ENCODE measurements at places on chromosomes 7 and 10.

GRCh38 chr7:41637049-41637448 lies 65.8 kb downstream of the INHBA start:
- no peak for DNase-seq

DNA sequence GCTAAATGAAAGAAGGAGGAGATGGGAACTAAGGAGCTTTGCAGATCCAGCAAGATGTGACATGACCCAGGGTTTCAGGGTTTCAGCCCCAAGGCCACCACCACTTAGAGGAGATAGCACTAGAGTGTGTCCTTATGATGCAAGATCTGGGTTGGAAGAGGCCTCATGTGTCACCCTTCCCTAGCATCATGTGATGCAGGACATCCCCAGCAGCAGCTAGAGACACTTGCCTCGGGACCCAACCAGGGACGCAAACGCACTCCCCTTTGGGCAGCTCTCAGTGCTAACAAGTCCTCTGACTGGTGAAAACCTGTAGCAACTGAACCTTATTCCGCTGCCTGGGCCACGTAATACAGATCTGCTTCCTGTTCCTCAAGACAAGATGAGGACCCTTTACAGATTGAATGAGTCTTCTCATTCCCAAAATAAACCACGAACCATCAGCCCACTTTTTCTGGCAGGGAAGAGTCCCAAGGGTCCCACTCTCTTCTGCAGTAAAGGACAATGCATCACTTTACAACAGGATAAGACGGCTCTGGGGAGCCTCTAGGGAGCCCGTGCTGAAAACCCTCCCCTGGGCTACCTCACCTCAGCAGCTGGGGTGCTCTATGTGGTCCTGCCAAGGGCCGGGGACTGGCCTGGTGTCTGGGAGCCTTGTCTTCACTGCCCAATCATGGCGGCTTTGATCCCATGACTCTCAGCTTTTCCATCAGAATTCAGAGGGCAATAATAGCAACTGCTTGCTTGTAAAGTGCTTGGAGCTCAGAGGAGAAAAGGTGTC lies 44.8 kb upstream of the GDF10 start:
- DNase-seq = no peak

DNA sequence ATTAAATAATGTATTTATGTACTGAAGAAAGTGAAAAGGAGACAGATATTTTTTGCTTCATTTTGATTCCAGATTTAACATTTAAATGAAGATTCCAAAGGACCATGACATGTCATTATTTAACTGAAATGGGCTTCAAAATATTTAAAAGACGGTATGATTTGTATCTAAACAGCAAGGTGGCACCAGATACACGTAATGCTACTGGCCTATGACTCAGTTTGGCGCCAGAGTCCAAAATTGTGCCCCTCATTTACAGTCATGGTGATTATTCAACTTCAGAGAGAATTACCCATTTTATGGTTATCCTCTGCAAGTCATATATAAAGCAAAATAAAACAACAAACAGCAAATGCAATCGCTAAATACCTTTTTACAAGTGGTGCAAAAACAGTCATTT lies 94.5 kb downstream of the ETV1 start:
- DNase-seq = no peak

- no peak for DNase-seq
Measured at GRCh38 chr7:18518555-18518954, 23.0 kb downstream of the HDAC9 start.

DNA sequence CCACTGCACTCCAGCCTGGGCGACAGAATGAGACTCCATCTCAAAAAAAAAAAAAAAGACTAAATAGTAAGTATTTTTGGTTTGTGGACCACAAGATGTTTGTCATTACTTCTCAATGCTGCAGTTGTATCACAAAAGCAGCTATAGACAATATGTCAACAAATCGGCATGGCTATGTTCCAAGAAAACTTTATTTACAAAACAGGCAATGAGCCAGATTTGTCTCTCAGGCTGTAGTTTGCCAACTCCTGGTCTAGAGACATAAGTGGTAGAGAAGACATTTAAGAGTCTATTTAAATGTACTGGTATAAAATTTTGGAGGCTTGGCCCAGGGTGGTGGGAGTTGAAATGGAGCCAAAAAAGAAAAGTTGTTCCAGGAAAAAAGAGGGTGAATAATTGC lies 185.8 kb downstream of the SORCS1 start:
- DNase-seq = no peak

DNA sequence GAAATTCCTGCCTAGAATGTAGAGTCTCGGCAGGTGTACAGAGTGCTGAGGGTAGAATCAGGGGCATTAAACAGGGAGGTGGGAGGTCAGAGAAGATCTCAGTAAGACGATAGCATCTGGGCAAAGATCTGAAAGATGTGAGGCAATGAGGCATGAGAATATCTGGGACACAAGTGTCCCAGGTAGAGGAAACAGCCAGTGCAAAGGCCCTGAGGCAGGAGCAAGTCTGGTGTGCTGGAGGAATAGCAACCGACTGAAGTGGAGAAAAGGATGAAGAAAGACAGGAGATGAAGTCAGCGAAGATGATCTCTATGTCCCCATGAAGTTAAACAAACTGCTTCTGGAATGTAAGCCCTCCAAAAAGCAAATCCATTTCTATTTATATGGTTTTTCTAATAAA lies 84.4 kb downstream of the USP6NL start:
- no peak for DNase-seq

DNA sequence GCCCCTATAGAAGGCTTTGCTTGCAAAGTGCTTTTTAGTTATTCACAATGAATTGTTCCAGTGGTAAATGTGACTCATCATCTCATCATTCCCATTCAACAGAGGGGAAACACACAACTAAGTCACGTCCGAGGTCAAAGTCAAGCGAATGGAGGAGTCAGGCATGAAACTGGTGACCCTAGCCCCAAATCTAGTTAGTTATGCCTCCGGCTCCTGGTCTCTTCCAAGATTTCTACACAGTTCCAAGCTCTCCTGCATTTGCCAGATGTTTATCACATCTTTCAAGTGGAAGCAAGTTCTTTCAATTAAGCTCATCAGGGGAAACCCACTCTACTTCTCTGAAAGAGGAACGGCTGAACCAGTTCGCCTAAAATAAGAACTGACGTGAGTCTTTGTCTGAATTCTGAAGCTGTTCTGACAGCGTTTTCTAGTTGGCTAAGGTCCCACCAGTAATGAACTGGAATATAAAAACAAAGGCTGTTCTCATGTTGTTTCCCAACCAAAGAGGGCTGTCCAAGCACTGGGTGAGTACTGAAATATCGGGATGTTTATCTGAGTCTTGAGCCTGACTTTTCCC lies 140.9 kb upstream of the NRBF2 start:
- no peak for DNase-seq

- DNase-seq = no peak
Measured at GRCh38 chr10:32372000-32372875, 25.3 kb upstream of the EPC1 start.

- no peak for DNase-seq
Measured at GRCh38 chr7:1936531-1937251, 266.6 kb downstream of the ELFN1 start.

- no peak for DNase-seq
Measured at GRCh38 chr10:1399431-1400100, 337.8 kb downstream of the ADARB2 start.

DNA sequence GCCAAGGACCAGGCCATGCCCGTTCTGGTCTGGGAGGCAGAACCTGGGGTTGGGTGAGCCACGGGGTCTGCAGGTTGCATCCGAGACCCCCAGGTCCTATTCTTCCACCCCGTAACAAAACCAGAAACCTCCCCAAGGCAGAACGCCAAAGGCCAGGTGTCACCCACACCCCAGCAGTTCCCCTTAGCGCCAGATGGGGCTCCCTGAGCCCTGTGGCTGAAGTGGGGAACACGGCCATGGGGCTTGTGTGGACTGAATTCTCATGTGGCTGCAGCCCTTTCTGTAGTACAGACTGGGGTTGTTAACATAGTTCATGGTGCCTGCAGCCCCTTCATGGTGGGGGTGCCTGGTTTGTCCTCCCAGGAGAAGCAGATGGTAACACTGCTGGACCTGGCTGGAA lies 10.2 kb downstream of the BRI3 start:
- DNase-seq = no peak

DNA sequence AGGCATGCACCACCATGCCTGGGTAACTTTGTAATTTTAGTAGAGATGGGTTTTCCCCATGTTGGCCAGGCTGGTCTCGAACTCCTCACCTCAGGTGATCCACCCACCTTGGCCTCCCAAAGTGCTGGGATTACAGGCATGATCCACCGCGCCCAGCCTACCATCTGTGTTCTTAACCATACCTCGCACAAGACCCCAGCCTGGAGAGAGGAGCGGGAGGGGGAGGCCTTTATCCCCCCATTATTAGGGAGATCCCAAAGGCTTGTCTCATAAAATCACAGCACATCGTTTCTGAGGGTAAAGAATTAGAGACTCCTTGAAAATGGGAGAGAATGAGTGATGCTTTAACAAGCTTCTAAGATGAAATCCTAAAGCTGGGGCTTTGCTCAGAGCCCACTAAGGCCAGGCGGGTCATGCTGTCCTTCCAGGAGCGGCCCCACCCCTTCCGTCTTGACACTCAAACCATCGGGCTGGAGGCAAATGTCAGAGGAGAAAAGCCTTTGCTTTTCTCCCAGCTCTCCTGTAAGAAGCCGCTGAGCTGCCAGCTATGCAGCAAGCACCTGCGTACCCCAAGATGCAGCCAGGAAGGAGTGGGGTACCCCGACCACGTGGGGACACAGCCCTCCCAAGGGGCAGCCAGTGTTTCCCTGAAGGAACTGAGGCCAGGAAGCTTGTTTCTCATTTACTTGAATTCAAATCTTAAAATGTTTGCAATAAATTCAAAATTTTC lies 339.7 kb downstream of the PTPRN2 start:
- no peak for DNase-seq

DNA sequence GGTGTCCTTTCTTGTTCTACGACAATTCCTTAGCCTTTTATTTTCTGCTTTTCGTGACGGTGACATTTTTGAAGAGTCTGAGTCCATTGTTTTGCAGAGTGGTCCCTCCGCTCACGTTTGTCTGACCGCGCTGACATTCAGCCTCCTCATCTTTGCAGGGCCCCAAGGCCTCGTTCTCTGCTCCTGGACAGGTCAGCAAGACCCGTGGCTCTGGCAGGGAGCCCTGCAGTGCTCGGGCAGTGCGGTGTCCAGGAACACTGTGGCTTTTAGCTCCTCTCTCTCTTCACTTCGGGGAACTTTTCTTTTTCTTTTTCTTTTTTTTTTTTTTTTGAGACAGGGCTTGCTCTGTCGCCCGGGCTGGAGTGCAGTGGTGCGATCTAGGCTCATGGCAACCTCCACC lies 142.5 kb downstream of the DNAJB6 start:
- no peak for DNase-seq

GRCh38 chr7:32618987-32619386 lies 123.7 kb downstream of the AVL9 start:
- DNase-seq = no peak

GRCh38 chr7:115933471-115933870 lies 97.1 kb downstream of the TFEC start:
- no peak for DNase-seq

DNA sequence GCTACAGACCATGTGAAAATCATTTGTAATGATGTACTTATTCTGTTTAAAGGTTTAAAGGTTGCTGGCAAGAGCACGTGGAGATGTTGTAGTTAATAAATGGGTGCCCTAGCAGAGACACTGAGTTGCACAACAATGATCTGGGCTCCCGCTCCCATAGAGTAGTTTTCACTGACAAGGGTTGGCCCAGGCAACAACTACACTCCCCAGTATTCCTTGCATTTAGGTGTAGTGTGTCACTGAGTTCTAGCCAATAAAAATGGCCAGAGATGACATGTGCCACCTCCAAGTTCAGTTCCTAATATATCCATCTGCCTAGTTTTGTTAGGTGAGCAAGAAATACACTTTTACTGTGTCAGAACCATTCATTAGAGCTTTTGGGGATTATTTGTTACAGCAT lies 392.1 kb upstream of the MTPN start:
- no peak for DNase-seq

DNA sequence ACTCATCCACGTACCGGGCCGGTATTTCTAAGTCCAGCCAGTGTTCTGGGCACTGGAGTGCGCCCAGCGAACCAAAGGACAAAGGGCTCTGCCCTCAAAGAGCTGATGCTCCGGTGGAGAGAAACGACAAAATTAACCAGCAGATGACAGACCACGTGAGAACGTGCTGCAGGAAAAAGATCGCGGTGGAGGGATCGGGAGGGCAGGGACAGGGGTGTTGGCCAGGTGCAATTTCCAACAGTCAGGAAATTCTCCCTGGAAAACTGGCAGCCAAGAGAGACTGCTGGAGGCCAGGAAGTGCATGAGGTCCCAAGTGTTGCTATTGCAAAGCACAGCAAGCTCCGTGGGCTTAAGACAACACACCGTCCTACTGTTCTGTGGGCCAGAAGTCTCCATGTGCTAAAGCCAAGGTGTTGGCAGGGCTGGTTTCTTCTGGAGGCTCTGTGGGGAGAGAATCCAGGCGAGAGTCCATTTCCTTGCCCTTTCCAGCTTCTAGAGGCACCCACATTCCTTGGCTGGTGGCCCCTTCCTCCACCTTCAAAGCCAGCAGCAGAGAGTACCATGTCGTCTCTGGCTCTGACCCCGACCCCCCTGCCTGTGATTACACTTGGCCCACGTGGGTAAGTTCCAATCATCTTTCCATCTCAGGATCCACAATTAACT lies 21.3 kb upstream of the AMZ1 start:
- no peak for DNase-seq

GRCh38 chr10:102773320-102773719 lies 29.6 kb downstream of the WBP1L start:
- no peak for DNase-seq

GRCh38 chr7:104230606-104231005 lies 22.8 kb upstream of the ORC5 start:
- no peak for DNase-seq

DNA sequence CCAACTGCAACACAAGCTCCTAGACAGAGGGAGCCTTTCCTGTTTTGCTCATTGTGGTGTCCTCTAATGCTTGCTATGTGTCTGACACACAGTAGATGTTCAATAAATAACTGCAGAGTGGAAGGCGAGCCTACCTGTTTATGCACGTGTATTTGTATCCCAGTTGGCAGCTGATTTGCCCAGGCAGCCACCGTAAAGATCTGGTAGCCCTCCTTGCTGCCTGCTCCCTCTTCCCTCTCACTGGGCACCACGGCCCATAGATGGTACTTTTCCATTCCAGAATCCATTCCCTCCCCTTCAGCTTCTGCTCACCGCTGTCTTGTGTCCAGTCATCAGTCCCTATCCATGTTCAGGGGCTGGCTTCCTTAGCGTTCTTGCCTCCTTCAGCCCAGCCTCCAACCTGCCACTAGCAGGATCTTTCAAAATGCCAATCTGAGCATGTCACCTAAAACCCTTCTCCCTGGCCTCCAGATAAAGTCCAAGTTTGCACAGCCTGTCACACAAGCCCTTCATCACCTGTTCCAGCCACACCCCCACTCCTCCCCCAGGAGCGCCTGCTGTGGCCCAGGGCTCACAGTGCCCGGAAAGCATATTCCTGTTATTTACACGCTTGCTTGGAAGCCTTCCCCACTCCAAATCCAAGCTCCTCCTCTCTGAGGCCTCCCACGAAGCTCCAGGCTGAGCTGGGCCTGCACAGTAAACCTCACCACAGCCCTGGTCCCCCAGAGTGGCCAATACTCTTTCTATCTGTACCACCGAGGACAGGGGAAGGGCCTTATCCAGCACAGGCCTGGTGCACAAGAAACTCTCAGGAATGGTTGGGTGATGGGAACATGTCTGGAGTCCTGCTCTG lies 21.0 kb downstream of the ZCCHC24 start:
- no peak for DNase-seq
